Stimulated activated CD8-positive, alpha-beta memory T cell treated with anti-CD3 and anti-CD28 coated beads, Interleukin-7, amount 100 ng/mL, for 1 hour (primary cell): ENCODE measurements at places on chromosomes 13 and 19.

DNA sequence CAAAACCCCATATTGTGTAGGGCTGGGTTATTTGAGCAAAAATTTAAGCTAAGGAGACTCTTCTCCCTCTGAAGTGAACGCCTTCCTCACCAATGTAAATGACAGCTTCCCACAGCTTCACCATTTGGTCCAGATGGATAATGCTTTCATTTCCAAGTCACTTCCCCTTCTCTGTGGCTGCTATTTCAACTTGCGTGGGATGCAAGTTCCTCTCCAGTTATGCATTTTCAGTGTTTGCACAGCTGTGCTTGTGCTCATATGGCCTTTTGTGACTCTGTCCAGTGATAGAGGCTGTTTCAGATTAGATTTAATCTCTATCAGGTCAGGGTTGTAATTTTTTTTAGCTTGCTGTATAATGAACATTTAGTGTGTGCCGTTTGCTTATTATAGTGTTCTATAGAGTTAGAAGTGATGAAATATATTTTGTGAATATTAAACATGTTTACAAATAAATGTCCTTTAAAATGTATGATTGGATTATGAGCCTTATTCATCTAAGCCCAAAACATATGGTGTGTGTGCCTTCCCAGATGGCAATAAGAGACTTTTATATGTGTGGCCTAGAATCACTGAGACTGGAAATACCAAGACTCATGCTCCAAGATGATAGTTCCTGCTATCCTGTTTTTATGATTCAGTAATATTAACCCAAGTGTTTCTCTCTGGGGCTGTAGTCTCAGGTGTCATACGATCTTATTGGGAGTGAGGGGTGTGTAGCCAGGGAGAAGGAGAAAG, 86.6 kb downstream of the TNFRSF19 start:
- DNase-seq, result no peak

DNA sequence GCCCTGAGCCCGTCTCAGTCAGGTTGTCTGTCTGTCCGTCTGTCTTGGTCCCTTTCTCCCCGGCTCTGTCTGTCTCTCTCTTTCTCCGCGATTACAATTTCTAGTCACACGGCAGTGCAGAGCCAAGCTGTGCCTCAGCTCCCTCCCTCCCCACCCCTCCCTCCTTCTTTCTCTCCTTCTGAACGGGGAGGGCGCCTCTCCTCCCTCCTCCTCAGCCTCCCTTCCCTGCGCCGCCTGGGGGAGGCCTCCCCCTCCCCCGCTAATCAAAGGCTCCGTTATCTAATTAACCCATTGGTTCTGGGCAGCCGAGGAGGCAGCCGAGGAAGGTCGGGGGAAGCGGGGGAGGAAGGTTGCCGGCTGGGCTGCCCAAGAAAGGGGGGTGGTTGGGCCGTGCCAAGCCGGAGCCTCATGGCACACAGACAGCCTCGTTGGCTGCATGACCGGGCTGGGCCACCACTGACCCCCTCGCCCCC, 16.5 kb downstream of the LRRC4B start:
- no peak for DNase-seq

DNA sequence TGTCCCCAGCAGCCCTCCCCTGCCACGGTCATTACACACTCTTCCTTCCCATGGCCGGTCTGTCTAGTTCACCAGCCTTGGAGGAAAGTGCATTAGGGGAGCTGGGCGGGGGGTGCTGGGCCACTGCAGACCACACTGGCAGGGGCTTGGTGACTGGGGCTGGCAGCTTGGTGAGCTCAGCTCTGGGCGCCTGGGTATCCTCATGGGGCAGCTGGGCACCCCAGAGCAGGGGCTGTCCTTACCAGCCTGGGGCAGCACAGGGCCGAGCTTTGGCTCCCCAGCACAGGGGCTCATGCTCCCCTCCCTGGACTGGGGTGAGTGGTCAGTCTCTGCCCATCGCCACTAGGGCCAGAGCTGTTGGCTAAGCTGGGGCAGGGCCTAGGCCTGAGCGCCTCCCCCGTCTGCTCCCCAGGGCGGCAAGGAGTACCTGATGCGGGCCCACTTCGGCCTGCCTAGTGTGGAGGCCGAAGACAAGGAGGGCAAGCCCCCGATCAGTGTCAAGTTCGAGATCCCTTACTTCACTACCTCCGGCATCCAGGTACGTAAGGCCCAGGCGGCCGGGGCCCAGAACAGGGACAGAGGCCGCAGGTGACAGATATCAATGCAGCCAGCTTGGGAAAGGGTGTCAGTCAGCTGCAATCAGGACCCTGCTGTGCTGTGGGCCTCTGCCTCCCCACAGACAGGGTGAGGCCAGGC, 35.5 kb downstream of the AP1M1 start:
- no peak for DNase-seq

DNA sequence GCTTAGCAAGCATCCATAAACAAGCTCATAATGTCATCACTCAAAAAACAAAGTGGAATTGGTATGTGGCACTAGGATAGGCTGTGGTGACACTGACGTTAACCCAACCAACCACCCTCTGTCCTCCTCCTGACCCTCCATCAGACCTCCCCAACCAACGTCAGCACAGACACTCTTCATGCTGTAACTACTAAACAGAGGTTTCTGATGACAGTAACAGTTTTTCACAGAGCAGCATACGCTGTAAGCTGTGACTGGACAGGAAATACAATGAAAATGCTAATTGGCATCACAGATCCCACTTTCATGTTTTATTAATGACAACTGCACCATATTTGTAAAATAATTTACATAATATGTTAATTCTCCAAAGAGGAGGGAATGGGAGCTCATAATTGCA, 238.0 kb downstream of the IRS2 start:
- no peak for DNase-seq

- DNase-seq, result peak; percentile 91
Measured at GRCh38 chr19:39445196-39446111, at the start of gene SUPT5H. Gene SUPT5H, plus strand, starts transcription at chr19:39445582. Its CDS starts 309 bp downstream, at chr19:39445891.

DNA sequence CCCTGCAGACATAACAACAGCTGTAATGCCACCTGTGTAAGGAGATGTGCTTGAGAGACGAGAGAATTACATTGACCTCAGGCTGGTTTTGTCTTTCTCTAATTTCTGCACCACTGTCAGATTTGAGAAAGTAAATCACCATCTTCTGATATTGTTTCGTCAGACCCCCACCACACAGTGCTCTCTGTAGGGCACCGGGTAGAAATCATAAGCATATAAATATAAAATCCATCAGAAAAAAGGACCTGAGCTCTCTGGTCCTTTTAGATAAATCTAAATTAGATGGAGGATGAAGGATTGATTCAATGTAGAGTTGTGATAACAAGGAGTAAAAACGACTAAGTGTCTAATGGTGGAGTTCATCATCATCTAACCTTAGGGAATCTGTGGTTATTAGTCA, 1981.0 kb upstream of the PRR20A start:
- DNase-seq, result no peak

DNA sequence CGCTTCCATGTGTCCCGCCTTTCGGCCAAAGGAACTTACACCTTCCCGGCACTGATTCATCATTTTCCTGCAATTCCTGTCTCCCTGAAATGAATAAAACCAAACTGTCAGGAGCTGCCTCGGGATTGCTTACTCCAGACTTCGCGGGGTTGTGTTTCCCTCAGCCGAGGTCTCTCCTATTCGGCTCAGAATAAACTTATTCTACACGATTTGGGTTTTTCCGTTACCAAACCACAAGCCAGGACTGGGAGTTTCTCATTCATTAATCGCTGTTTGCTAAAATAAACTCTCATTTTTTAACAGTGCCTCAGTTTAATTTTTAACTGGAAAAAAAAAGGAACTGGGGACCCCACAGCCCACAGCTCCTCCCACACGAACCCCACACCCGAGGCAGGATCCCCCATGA, 667 bp downstream of the ZNF878 start:
- DNase-seq, result no peak

- DNase-seq, result peak; percentile 64
Measured at GRCh38 chr13:114142640-114143490, 10.4 kb upstream of the RASA3 start.

DNA sequence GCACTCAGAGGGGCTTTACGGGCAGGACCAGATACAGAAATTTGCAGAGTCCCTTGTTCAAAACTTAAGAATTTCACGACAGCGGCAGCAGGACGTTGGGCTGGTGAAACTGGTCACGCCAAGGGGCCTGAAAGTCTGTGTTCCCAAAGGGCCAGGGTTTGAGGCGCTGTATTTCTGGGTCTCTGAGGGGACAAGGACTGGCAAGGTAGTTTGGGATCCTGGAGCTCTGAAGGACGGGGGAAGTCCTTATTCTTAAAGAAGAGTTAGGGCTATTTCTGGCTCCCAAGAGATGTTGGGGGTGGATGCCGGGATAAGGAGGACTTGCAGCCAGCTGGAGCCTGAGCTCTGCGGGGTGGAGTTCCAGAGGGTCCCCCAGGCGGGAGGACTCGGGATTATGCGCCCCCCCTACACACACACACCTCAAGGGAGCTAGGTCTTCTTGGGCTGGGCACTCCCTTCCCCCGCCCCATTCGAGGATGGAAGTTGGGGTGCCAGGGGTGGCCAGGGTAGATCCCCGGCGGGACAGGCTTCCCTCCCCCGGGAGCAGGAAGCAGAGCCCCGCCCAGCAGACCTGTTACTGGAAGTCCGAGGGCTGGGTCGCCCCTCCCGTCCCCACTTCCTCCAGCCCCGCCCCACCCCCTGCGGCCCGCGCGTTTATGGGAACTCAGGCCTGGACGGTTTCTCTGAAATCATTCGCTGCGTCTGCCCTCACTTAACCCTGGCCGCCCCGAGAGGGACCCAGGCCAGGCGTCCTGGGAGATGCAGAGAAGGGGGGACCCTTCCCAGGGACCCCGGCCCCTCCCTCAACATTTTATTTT, 5.6 kb downstream of the BCL3 start:
- DNase-seq, result peak; percentile 54

- DNase-seq, result no peak
Measured at GRCh38 chr13:72303941-72304746, 423.3 kb downstream of the MZT1 start.

DNA sequence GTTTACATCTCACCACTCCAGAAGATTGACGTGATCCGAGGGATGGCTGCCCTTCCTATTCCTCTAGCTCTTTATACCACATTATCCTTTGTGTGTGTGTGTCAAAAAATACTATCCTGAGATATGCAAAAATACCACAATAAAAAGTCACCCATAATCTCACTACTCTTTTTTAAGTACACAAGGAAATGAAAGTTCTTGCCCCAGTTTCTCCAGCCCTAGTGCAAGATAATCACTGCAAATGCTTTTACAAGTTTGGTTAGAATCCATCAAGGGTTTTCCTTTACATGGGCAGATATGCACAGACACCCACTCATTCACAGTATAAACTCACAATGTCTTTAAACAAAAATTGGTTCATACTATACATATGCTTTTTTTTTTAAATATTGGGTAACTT, 89.3 kb downstream of the DIAPH3 start:
- no peak for DNase-seq

DNA sequence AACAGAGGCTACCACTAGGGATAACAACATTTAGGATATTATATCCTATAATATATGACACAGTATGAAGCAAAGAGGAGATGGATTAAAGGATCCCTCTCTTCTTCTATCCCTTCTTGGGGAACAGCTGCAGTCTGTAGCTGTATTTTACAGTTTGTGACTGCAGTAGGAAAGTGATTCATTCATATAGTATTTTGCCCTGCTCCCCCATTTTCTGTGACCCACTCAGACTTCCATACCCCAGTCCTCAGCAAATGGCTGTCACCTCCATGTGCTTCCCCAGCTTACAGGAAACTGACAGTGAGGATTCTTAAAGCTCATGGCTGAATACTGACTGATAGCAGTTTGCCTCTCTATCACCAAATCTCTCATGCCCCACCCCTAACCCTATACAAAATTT, 27.5 kb downstream of the MICU2 start:
- DNase-seq, result no peak

- DNase-seq, result no peak
Measured at GRCh38 chr13:36357231-36357630, 11.0 kb upstream of the SPART start.

GRCh38 chr19:39473443-39473960, 7.1 kb upstream of the TIMM50 start:
- DNase-seq, result no peak

- DNase-seq, result no peak
Measured at GRCh38 chr13:52765611-52766390, 26.2 kb upstream of the CNMD start.

DNA sequence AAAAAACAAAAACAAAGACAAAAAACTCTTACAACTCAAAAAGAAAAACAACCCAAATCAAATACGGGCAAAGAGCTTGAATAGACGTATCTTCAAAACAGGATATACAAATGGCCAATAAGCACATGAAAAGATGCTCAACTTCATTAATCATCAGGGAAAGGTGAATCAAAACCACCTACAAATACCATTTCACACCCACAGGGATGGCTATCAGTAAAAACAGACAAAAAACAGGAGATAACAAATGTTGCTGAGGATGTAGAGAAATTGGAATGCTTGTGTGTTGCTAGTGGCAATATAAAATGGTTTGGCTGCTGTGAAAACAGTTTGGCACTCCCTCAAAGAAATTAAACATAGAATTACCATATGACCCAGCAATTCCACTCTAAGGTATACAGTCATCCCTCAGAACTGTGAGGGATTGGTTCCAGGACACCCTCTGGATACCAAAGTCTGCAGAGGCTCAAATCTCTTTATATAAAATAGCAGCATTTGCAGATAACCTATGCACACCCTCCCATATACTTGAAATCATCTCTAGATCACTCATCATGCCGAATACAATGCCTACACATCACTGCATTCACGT, 29.7 kb downstream of the MLLT1 start:
- DNase-seq, result no peak

- DNase-seq, result no peak
Measured at GRCh38 chr13:26964278-26965250, 204.0 kb upstream of the GPR12 start.

DNA sequence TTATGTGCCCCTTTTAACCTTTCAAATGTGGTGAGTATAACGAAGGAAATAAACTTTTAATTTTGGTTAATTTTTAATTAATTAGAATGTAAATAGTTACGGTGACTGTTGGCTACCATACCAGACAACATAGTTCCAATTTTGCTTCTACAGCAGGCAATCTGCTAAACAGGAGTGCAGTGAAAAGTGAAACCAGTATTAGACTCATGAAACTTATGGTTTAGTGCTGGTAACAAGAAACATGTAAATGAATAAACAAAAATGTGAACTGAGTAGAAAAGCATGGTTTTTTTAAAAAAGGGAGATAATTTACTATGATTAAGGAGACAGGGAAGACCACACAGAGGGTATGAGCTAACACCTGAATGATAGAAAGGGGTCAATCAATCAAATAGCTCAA, 478.4 kb downstream of the PCDH9 start:
- no peak for DNase-seq
